ENCODE measurements at places on chromosomes 13 and 19.

DNA sequence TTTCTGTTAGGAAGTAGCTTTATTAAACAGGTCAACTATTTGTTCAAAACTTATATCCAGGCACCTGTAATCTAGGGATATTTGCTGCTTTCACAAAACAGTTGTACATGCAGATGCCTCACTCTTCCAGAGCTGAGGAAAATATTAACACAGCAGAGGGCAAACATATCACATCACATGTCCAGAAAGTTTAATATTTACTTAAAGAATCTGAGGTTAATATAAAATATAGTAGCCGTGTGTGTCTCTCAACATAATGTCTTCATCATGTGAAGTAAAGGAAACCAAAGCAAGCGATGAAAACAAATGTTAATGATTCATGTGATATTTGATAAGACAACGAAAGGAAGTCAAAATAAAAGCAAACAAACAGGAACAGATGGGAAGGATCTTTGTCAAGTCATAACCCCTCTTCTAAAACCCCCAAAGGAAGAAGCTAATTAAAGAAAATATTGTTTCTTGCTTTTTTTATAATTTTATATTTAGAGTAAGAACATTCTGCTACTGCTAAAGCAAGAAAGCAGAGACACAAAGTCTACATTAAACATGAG lies 418.8 kb downstream of the DACH1 start:
- H3K27ac ChIP-seq = no peak overlapping the region
- no peaks in the 10 kb centered on the region for H3K4me1 ChIP-seq
- DNase-seq = no peak
- no peaks in the 10 kb centered on the region for H3K36me3 ChIP-seq
- H3K4me3 ChIP-seq = no peak overlapping the region

- no peak overlapping the region for H3K27ac ChIP-seq
- H3K4me3 ChIP-seq = no peak overlapping the region
- no peaks in the 10 kb centered on the region for H3K4me1 ChIP-seq
- no peaks in the 10 kb centered on the region for H3K27me3 ChIP-seq
- DNase-seq = no peak
Observed at GRCh38 chr19:5018224-5019015, 49.5 kb downstream of the KDM4B start.

- H3K36me3 ChIP-seq = no peaks in the 10 kb centered on the region
- H3K27me3 ChIP-seq = peaks cover 7% of the 10 kb centered on the region
- H3K4me3 ChIP-seq = no peak overlapping the region
- H3K27ac ChIP-seq = no peak overlapping the region
- no peak for DNase-seq
- H3K4me1 ChIP-seq = no peaks in the 10 kb centered on the region
Observed at GRCh38 chr19:10018263-10018662, 5.0 kb downstream of the RDH8 start.

DNA sequence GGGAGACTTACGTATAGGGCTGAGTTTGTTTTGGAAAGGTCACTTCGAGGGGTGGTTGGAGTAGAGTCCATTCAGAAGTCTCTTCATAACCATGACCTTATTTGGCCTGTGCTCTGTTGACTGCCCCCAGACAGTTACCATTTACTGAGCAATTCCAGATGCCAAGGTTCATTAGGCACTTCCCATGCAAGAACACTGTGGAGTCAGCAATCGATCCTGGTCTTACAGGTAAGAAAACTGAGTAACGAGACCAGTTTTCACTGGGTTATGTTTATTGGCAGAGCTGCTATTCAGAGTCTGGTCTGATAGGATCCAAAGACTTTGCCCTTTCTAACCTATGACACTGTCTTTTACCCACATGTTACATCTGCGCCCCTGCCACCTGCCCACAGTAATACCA lies 134.7 kb downstream of the MTUS2 start:
- H3K4me3 ChIP-seq = no peak overlapping the region
- no peaks in the 10 kb centered on the region for H3K27me3 ChIP-seq
- no peaks in the 10 kb centered on the region for H3K36me3 ChIP-seq
- no peak for DNase-seq
- no peaks in the 10 kb centered on the region for H3K4me1 ChIP-seq

- H3K4me1 ChIP-seq = no peaks in the 10 kb centered on the region
- no peak overlapping the region for H3K27ac ChIP-seq
- no peaks in the 10 kb centered on the region for H3K36me3 ChIP-seq
- H3K4me3 ChIP-seq = no peak overlapping the region
- no peaks in the 10 kb centered on the region for H3K27me3 ChIP-seq
- DNase-seq = no peak
Observed at GRCh38 chr13:95360464-95361097, 59.3 kb upstream of the ABCC4 start.

DNA sequence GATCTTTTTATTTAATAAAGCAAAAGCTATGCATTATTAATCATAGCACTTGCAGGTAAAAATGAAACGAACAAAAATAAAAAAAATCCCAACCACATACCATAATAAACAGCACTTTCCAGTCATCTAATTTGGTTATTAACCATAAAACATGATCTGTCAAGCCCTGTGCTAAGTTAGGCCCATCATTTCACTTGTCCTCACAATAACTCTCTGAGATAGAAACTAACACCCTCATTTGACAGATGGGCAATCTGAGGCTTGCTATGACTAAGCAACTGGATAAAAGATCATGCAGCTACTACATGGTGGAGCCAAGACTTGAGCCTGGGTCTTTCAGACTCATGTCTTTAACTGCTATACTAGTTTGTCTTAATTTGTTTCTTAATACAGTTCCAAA lies 21.8 kb downstream of the PROSER1 start:
- H3K27ac ChIP-seq = no peak overlapping the region
- H3K4me1 ChIP-seq = no peaks in the 10 kb centered on the region
- no peak overlapping the region for H3K4me3 ChIP-seq
- no peaks in the 10 kb centered on the region for H3K27me3 ChIP-seq
- no peak for DNase-seq

DNA sequence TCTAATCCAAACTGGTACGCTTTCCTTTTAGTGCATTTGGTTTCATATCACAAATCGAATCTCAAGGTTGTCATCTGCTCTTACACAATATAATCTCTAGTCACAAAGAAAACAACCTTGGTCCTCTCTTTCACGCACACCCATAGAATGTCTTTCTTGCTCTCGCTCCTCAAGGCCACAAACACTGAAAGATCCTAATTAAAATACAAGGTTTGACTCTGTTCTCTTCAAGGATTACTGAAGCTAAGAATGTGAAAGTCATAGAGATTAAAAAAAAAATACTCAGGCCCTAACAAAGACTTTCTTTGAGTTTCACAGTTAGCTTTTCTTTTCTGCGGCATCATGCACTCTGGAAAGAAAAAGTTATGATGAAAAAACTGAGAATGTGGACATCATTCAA lies 891.5 kb downstream of the EFNB2 start:
- no peaks in the 10 kb centered on the region for H3K36me3 ChIP-seq
- H3K4me3 ChIP-seq = no peak overlapping the region
- H3K4me1 ChIP-seq = no peaks in the 10 kb centered on the region
- no peak overlapping the region for H3K27ac ChIP-seq

GRCh38 chr19:13024126-13024950 lies 29.1 kb downstream of the NFIX start:
- H3K4me1 ChIP-seq = peaks cover 15% of the 10 kb centered on the region
- DNase-seq = no peak
- H3K4me3 ChIP-seq = no peak overlapping the region
- no peaks in the 10 kb centered on the region for H3K36me3 ChIP-seq
- peaks cover 16% of the 10 kb centered on the region for H3K27me3 ChIP-seq

GRCh38 chr13:40178130-40178529 lies 488.3 kb downstream of the FOXO1 start:
- H3K4me1 ChIP-seq = peaks cover 12% of the 10 kb centered on the region
- H3K36me3 ChIP-seq = no peaks in the 10 kb centered on the region
- DNase-seq = no peak

- no peaks in the 10 kb centered on the region for H3K36me3 ChIP-seq
- H3K27ac ChIP-seq = no peak overlapping the region
- peaks cover 81% of the 10 kb centered on the region for H3K27me3 ChIP-seq
- H3K4me3 ChIP-seq = no peak overlapping the region
- H3K4me1 ChIP-seq = peaks cover 6% of the 10 kb centered on the region
Observed at GRCh38 chr19:50663482-50663790, 14.2 kb downstream of the C19orf81 start.

GRCh38 chr13:100439247-100439970 lies 149.2 kb downstream of the GGACT start:
- no peak for DNase-seq
- no peak overlapping the region for H3K27ac ChIP-seq
- H3K4me3 ChIP-seq = no peak overlapping the region
- no peaks in the 10 kb centered on the region for H3K27me3 ChIP-seq
- H3K36me3 ChIP-seq = no peaks in the 10 kb centered on the region

GRCh38 chr19:35223084-35223790 lies 5.3 kb downstream of the FAM187B start:
- H3K27ac ChIP-seq = no peak overlapping the region
- H3K4me1 ChIP-seq = no peaks in the 10 kb centered on the region

GRCh38 chr19:36686365-36687213 lies 823 bp upstream of the ZNF567 start:
- no peaks in the 10 kb centered on the region for H3K27me3 ChIP-seq
- H3K36me3 ChIP-seq = peaks cover 14% of the 10 kb centered on the region
- H3K4me1 ChIP-seq = peaks cover 12% of the 10 kb centered on the region

- no peak overlapping the region for H3K4me3 ChIP-seq
- H3K36me3 ChIP-seq = no peaks in the 10 kb centered on the region
- peaks cover 3% of the 10 kb centered on the region for H3K4me1 ChIP-seq
Observed at GRCh38 chr13:50617134-50617721, 226.3 kb downstream of the DLEU7 start.

- no peak overlapping the region for H3K4me3 ChIP-seq
- peaks cover 67% of the 10 kb centered on the region for H3K4me1 ChIP-seq
- H3K27ac ChIP-seq = no peak overlapping the region
- no peaks in the 10 kb centered on the region for H3K27me3 ChIP-seq
- H3K36me3 ChIP-seq = no peaks in the 10 kb centered on the region
Observed at GRCh38 chr13:114107686-114108081, 24.7 kb downstream of the RASA3 start.

DNA sequence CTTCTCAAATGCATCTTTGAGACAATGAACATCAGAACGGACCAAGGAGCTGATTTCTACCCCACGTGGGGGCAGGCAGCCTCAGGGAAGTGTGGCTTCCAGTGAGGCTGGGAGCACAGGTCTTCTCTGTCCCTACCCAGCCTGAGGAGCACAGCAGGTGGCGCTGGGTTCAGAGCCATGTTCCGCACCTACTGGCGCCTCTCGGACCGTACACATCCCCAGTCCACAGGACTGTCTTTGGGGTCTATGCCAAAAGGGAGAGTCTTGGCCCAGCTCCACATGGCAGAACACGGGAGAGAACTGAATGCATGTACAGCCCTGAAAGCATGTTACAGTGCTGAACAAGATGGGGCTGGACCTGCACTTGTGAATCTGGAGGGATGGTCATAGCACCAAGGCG lies 22.6 kb downstream of the SUGP1 start:
- no peaks in the 10 kb centered on the region for H3K27me3 ChIP-seq
- H3K27ac ChIP-seq = no peak overlapping the region
- H3K4me1 ChIP-seq = no peaks in the 10 kb centered on the region
- DNase-seq = no peak
- H3K36me3 ChIP-seq = peaks cover 71% of the 10 kb centered on the region

DNA sequence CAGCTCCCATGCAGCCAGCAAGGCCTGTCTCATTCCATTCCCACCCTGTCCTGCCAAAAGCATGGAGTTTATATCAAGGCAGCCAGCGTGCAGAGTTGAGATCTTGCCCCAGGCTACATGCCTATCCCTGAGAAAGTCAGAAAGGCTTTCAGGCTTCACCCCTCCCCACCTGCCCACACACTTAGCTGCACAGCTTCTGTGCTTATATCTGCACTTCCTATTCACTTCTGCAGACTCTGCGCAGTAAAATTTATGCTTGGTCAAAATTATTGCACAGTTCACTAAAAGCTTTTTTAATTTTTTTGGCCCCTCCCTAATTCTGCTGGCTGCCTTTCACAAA lies 12.5 kb upstream of the ZNF675 start:
- H3K4me1 ChIP-seq = no peaks in the 10 kb centered on the region
- no peaks in the 10 kb centered on the region for H3K27me3 ChIP-seq
- H3K36me3 ChIP-seq = no peaks in the 10 kb centered on the region

- no peaks in the 10 kb centered on the region for H3K36me3 ChIP-seq
- no peaks in the 10 kb centered on the region for H3K4me1 ChIP-seq
- no peak for DNase-seq
- H3K27ac ChIP-seq = no peak overlapping the region
Observed at GRCh38 chr13:69094485-69094884, 1013.1 kb upstream of the ATXN8OS start.

- no peaks in the 10 kb centered on the region for H3K4me1 ChIP-seq
- no peaks in the 10 kb centered on the region for H3K36me3 ChIP-seq
- no peak for DNase-seq
- H3K27me3 ChIP-seq = no peaks in the 10 kb centered on the region
- H3K4me3 ChIP-seq = no peak overlapping the region
Observed at GRCh38 chr13:62087124-62087523, 671.5 kb upstream of the PCDH20 start.
